ENCODE measurements at places on chromosomes 2 and 18.

- no peak for DNase-seq
Observed at GRCh38 chr18:75802681-75803080, 375.2 kb upstream of the SMIM21 start.

DNA sequence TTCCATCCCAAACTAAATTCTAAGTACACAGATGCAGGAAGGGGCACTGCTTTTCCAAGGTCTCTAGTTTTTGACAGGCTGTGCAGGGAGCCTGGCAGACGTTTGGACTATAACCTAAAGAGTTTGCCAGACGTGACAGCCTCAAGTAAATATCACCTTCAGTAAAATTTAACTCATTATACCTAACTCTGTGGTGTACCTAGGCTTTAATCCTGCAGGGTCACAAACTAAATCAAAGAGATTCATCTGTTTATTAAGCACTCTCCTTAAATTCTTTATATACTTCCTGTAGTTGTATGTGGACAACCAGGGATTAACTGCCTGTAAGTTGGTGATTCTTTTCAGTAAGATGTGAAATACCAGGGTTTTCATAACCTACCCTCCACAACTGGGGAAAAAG is 92.9 kb downstream of the ACVR1 start:
- DNase-seq, result no peak

- no peak for DNase-seq
Observed at GRCh38 chr2:162885281-162886070, 46.9 kb upstream of the KCNH7 start.

- no peak for DNase-seq
Observed at GRCh38 chr2:181586569-181587081, 70.3 kb downstream of the CERKL start.

DNA sequence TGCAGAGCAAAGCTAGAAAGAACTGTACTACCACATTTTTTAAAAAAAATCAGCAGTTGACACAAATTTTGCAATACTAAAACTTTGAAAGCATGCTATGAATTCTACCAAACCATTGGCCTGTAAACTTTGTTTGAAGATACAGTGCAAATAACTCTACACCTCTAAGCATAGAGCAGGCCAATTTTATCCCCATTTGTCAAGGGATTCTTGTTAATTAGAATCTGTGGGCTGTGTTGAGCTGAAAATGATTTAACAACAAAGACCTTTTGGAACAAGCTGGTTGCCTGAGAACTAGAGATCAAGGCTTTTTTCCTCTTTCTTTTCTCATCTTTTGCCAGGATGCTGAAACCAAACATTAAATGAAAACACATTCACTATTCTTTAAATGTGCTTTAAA is 886.0 kb upstream of the CDH2 start:
- no peak for DNase-seq

DNA sequence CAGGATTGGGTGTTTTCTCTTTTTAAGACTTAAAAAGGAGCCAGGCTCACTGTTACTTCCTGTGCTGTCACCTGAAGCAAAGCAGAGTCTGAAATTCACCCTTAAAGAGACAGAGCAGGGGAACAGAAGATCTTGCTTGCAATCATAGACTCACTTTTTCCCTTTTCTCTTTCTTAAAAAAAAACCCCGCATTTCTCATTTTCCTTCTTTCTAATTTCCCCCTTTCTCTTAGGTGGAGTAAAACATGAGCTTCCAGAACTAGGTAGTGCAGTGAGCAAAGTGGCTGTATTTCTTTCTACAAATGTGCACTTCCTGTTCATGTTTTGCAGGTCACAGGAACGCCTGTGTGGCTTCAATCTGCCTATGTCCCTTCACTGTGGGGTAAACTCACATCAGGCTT is 381.2 kb downstream of the LPIN1 start:
- DNase-seq, result no peak

Measured in mesothelial cell of epicardium (in vitro differentiated cells).